ENCODE measurements at places on chromosomes 4 and X. TPM values are rescaled to one million over a fixed set of nuclear protein-coding genes. Genes with fewer than 3 reads are reported as not detected.
A peak's percentile ranks its signal among the peaks of the same experiment; 100 is the strongest.

DSPP gene
- total RNA-seq = not detected

RAP1GDS1 gene
- total RNA-seq = 42.8 TPM

GRIA2 gene
- total RNA-seq = not detected

CEP44 gene
- 14.8 TPM for total RNA-seq

GRCh38 chr4:152342293-152342692 is 193.6 kb downstream of the FBXW7 start:
- DNase-seq = no peak
- peaks cover 12% of the 10 kb centered on the region for H3K36me3 ChIP-seq
- H3K27ac ChIP-seq = no peak overlapping the region
- peaks cover 7% of the 10 kb centered on the region for H3K4me1 ChIP-seq
- no peaks in the 10 kb centered on the region for H3K27me3 ChIP-seq

- no peak overlapping the region for H3K4me3 ChIP-seq
- no peaks in the 10 kb centered on the region for H3K4me1 ChIP-seq
- no peak for DNase-seq
- H3K36me3 ChIP-seq = peaks cover 2% of the 10 kb centered on the region
- no peaks in the 10 kb centered on the region for H3K27me3 ChIP-seq
- H3K27ac ChIP-seq = no peak overlapping the region
These were observed 59.8 kb downstream of the DDIT4L start for GRCh38 chr4:100130491-100130890.

DNA sequence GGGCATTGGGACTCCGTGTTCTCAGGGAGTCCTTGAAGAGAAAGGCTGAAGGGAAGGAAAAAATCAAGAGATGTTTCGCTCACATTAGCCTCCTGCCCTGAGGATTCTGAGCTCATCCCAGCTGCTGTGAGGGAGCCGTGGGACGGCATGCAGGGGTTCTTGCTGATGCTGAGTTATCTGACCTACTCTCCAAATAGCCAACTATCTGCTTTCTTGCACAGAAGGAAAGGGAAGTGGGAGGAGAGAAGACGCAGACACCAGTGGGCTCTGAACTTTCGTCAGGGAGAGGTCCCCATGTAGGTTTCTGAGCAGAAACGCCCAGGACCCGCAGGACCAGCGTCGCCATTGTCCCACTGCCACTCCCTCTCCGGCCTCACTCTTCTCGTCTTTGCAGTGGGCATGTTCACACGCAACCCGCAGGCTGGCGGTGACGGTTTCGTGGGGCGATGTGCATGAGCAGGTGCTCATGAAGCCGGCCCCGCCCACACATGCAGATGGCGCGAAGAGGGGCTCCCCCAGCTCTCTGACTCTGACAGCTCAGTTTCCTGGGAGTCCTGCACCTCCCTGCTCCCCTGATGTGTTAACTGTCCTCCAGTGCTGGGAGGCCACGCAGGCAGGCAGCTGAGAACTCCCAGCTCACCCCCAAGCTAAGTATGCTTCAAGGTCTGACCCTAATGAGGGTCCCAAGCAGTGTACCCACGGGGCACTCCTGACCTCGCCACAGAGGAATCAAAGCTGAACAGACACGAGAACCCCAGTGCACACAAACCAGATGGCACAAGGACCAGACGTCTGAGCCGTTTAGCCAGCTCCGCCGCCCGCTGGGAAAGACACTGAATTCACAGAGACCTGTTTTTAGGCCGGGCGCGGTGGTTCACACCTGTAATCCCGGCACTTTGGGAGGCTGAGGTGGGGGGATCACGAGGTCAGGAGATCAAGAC is 13.6 kb upstream of the ABLIM2 start:
- H3K27ac ChIP-seq = no peak overlapping the region
- no peaks in the 10 kb centered on the region for H3K4me1 ChIP-seq
- H3K36me3 ChIP-seq = no peaks in the 10 kb centered on the region
- DNase-seq = no peak
- H3K27me3 ChIP-seq = peaks cover 11% of the 10 kb centered on the region

DNA sequence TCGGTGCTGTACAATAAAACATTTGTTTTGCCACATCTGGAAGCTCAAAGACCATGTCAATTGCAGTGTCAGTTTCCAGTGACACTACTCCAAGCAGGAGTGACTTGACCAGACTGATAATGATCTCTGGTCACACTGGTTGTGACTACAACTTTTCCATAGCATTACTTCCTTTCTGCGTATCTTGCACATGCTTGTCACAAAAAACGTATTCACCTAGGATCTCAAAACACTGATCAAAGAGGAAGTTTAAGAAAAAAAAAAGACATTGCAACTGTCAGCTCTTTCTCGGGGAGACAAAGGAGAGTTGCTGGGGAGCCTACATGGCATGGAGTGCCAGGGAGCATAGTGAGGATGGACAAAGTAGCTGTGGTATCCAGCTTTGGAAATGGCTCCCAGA is 60.6 kb downstream of the OPHN1 start:
- no peak overlapping the region for H3K4me3 ChIP-seq
- peaks cover 5% of the 10 kb centered on the region for H3K36me3 ChIP-seq
- no peaks in the 10 kb centered on the region for H3K4me1 ChIP-seq
- no peak for DNase-seq
- H3K27me3 ChIP-seq = no peaks in the 10 kb centered on the region
- H3K27ac ChIP-seq = no peak overlapping the region

GRCh38 chr4:169802873-169803272 is 45.1 kb upstream of the HPF1 start:
- no peaks in the 10 kb centered on the region for H3K4me1 ChIP-seq
- H3K4me3 ChIP-seq = no peak overlapping the region
- DNase-seq = no peak
- no peak overlapping the region for H3K27ac ChIP-seq

GRCh38 chr4:141346144-141346543 is 125.4 kb downstream of the ZNF330 start:
- H3K4me3 ChIP-seq = no peak overlapping the region
- H3K27me3 ChIP-seq = peaks cover 10% of the 10 kb centered on the region
- no peaks in the 10 kb centered on the region for H3K4me1 ChIP-seq
- H3K36me3 ChIP-seq = no peaks in the 10 kb centered on the region
- no peak for DNase-seq
- H3K27ac ChIP-seq = no peak overlapping the region

DNA sequence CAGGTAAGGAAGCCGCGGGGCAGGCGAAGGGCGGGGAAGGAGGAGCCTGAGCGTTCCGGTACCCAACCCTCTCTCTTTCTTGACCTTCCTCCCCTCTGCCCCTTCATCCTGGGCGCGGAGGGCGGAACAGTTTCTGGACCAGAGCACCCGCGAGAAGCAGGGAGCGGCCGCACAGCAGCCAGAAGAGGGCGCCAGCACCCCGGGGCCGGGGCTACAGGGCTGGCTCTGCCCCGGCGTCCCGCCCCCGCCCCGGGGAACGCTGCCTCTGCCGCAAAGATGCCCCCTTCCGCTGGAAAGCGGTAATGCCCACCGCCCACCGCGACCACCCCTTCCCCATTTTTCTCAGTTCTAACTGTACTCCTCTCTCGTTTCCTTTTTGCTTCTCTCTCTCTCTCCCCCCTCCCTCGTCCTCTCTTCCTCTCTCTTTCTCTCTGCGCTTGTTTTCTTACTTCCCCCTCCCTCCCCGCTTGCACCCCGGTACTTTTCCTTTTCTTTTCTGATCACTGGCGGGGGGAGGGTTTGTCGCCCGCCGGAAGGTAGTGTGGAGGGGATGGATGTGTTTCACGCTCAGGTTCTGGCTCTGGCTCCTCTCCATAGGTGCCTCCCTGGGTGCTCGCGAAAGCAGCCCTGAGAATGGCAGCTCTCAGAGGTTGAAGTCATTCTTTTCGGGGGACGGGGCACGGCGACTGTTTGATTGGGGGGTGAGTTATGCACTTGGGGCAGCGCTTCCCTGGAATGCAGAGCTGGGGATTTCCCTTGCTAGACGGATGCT is 13.1 kb upstream of the PRDM8 start:
- peak overlapping the region; percentile 95 for H3K4me3 ChIP-seq
- H3K27me3 ChIP-seq = peaks cover 6% of the 10 kb centered on the region
- H3K27ac ChIP-seq = peak overlapping the region; percentile 95
- peaks cover 31% of the 10 kb centered on the region for H3K36me3 ChIP-seq
- peak; percentile 95 for DNase-seq
- H3K4me1 ChIP-seq = peaks cover 68% of the 10 kb centered on the region

DNA sequence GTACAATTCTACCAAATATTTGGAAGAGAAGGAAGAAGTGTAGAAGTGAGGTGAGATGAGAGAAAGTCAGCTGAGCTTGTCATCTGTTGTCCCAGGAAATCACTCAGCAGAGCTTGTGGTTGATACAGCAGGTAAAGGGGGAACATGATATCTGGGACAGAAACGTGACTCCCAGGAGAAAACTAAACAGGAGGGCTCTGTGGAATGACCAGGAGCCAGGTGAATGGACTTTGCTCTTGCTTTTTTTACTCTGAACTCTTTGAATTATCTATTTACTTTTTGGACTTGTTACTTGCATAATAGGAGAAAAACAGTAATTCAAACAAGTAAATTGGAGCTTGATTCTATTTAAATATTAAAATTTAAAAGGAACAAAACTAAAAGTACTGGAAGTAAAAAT is 555.6 kb upstream of the FRG1 start:
- no peaks in the 10 kb centered on the region for H3K27me3 ChIP-seq
- no peak overlapping the region for H3K4me3 ChIP-seq
- DNase-seq = no peak
- no peak overlapping the region for H3K27ac ChIP-seq
- H3K4me1 ChIP-seq = no peaks in the 10 kb centered on the region
- peaks cover 5% of the 10 kb centered on the region for H3K36me3 ChIP-seq

GRCh38 chrX:703866-704265 is 73.3 kb downstream of the SHOX start:
- peaks cover 5% of the 10 kb centered on the region for H3K36me3 ChIP-seq
- DNase-seq = no peak
- H3K27ac ChIP-seq = no peak overlapping the region
- H3K27me3 ChIP-seq = peaks cover 2% of the 10 kb centered on the region

DNA sequence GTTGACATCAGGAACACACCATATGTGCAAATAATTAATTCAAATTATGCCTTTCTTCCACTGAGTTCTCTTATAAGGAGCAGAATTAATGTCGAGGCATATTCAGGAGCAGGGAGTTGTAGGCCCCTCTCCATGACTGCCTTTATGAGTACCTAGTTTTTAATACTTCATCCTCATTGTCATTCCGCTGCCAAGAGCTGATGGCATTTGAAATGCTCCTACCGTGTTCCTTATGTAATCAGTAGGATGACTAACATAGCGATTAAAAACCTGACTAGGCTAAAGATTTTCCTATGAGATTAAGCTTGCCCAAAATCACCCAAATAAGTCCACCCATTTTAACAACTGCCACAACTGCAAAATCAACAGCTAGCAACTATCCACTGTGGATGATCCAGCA is 220.6 kb downstream of the DHX15 start:
- no peak overlapping the region for H3K4me3 ChIP-seq
- no peaks in the 10 kb centered on the region for H3K27me3 ChIP-seq
- H3K4me1 ChIP-seq = no peaks in the 10 kb centered on the region
- no peak overlapping the region for H3K27ac ChIP-seq
- DNase-seq = no peak

DNA sequence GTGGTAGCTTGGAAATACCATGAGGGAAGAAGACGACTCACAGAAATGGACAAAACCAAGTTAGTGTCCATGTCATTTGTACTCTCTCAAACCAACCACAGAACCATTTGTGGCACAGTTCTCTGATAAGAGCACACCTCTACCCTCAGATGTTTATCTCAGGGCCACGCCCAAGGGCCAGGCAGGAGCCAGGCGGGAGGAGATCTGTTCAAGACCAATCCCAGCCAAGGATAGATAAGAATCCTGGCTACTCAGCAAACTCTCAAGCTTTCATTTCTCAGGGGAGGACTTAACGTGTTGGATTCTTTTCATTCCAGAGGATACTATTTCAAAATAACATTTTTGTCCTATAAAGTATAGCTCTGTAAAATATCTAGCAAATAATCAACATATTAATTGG is 95.0 kb downstream of the NYX start:
- H3K27me3 ChIP-seq = no peaks in the 10 kb centered on the region
- H3K4me3 ChIP-seq = no peak overlapping the region
- DNase-seq = no peak
- H3K4me1 ChIP-seq = no peaks in the 10 kb centered on the region

DNA sequence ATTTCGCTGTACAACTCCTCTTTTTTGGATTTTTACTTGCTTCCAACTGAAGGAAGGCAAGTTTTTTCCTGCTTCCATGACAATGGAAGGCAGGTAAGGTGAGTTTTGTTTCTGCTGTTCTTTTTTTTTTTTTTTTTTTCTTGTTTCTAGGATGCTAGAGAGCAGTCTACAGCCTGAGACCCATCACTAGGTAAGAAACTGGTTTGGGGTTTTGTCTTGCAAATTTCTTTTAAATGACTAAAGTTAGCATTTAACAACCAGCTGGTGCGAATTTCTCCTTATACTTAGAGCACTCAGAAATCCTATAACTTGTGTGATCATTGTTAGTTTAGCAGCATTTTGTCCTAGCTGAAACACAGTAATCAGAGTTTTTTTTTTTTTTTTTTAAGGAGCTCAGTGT is 378.4 kb upstream of the CNKSR2 start:
- H3K36me3 ChIP-seq = no peaks in the 10 kb centered on the region
- H3K4me1 ChIP-seq = no peaks in the 10 kb centered on the region
- H3K27ac ChIP-seq = no peak overlapping the region
- DNase-seq = no peak
- no peak overlapping the region for H3K4me3 ChIP-seq
- H3K27me3 ChIP-seq = no peaks in the 10 kb centered on the region

GRCh38 chr4:34766935-34767334 is 1477.4 kb downstream of the ARAP2 start:
- H3K27me3 ChIP-seq = no peaks in the 10 kb centered on the region
- no peaks in the 10 kb centered on the region for H3K36me3 ChIP-seq
- no peak for DNase-seq
- H3K4me3 ChIP-seq = no peak overlapping the region

GRCh38 chr4:337932-338758 is 531 bp downstream of the ZNF141 start:
- H3K27me3 ChIP-seq = no peaks in the 10 kb centered on the region
- peaks cover 44% of the 10 kb centered on the region for H3K4me1 ChIP-seq
- peak overlapping the region; percentile 96 for H3K27ac ChIP-seq
- H3K4me3 ChIP-seq = peak overlapping the region; percentile 99
- H3K36me3 ChIP-seq = peaks cover 29% of the 10 kb centered on the region

- peak overlapping the region; percentile 81 for H3K4me3 ChIP-seq
- no peaks in the 10 kb centered on the region for H3K36me3 ChIP-seq
- H3K27ac ChIP-seq = peak overlapping the region; percentile 81
- peaks cover 6% of the 10 kb centered on the region for H3K4me1 ChIP-seq
- peaks cover 5% of the 10 kb centered on the region for H3K27me3 ChIP-seq
These were observed 110.6 kb downstream of the DCTD start for GRCh38 chr4:182806259-182807252.

DNA sequence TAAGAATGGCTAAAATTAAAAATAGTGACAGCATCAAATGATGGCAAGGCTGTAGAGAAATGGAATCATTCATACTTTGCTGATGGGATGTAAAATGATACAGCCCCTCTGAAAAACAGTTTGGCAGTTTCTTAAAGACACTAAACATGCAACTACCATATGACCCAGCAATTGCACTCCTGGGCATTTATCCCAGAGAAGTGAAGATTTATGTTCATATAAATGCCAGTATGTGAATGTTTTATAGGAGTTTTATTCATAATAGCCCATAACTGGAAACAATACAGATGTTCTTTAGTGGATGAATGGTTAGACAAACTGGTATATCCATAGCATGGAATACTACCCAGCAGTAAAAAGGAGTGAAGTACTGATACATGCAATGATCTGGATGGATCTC is 43.3 kb downstream of the REPS2 start:
- no peak for DNase-seq
- no peaks in the 10 kb centered on the region for H3K4me1 ChIP-seq
- H3K27ac ChIP-seq = no peak overlapping the region
- no peaks in the 10 kb centered on the region for H3K36me3 ChIP-seq
